ENCODE measurements at places on chromosomes 4 and X. TPM values are rescaled to one million over a fixed set of nuclear protein-coding genes. Genes with fewer than 3 reads are reported as not detected.
A peak's percentile ranks its signal among the peaks of the same experiment; 100 is the strongest.

DNA sequence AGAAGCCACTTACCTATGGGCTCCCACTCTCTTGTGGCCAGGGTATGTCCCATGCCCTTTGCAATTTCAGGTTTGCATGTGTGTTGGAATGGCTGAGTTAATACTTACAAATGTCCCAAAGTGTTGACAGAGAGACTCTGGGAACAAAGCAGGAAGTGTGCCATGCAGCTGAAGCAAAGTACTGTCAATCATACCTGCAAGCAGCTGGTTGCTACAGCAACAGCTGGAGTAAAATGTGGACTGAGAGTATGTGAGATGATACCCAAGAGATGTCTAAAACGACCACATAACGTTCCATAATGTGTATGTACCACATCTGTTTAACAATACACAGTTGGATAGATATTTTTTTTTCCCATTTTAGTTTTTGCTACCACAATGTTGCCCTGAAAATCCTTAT lies 82.8 kb upstream of the CAMK2D start:
- H3K27me3 ChIP-seq: no peaks in the 10 kb centered on the region
- no peak for DNase-seq
- H3K4me3 ChIP-seq: no peak overlapping the region
- no peak overlapping the region for H3K27ac ChIP-seq
- peaks cover 3% of the 10 kb centered on the region for H3K4me1 ChIP-seq

Gene DLG3
- total RNA-seq: 6.7 TPM

GRCh38 chr4:102563000-102563399 lies 61.8 kb downstream of the NFKB1 start:
- no peak overlapping the region for H3K4me3 ChIP-seq
- peaks cover 55% of the 10 kb centered on the region for H3K4me1 ChIP-seq

DNA sequence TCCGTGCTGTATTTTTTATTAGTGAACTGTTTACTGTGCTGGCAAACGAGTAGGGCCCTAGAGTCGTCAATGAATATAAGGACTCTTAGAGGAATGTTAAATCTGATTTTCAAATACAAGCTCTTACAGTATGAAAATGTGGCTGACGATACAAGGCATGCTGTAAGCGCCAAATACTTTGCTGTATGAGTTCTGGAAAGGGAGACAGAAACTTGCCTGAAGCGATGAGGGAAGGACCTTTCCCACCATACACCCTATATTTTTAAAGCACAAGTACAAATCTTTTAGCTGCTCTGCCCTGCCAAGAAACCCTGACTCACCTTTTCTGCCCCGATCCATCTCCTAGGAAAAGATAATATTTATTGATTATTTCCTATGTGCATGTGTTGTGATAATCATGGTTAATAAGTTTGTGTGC lies 15.7 kb upstream of the RUFY3 start:
- H3K36me3 ChIP-seq: no peaks in the 10 kb centered on the region
- peak overlapping the region; percentile 93 for H3K4me3 ChIP-seq
- no peaks in the 10 kb centered on the region for H3K27me3 ChIP-seq
- DNase-seq: no peak
- peak overlapping the region; percentile 91 for H3K27ac ChIP-seq

DNA sequence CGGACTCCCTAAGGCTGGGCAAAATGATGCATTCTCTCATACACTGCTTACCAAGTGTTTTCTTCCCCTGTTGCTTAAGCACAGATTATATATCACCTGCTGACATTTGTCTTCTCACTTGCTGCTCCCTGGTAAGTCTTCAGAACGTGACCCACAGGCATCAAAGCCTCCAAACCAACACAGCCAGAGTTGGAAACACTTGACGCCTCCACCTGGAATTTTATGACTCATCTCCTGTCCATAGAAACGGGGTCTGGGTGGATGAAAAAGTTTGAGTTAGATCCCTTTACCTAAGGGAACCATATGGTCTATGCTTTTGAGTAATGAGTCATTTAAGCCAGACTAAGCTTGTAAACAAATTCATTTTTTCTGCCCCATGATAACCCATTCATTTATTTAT lies 251.6 kb downstream of the USP46 start:
- H3K36me3 ChIP-seq: no peaks in the 10 kb centered on the region
- H3K27ac ChIP-seq: no peak overlapping the region

DNA sequence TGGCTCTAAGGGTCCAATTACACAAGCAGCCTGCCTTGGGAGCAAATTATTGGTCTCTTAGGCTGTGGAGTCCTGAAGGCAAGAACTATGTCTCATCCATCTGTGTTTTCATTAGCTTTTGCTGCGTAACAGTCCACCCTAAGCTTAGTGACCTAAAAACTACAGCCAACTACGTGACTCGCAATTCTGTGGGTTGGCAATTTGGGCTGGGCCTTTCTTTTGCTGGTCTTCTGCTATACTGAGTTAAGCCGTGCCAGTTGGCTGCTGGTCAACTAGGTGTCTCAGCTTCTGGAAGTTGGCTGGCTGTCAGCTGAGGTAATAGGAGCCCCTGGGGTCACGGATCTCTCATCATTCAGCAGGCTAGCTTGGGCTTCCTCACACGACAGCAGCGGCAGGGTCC lies 205.6 kb upstream of the S100G start:
- H3K27ac ChIP-seq: no peak overlapping the region
- H3K4me1 ChIP-seq: peaks cover 15% of the 10 kb centered on the region
- H3K4me3 ChIP-seq: no peak overlapping the region

Gene TASL
- 1.7 TPM for total RNA-seq

DNA sequence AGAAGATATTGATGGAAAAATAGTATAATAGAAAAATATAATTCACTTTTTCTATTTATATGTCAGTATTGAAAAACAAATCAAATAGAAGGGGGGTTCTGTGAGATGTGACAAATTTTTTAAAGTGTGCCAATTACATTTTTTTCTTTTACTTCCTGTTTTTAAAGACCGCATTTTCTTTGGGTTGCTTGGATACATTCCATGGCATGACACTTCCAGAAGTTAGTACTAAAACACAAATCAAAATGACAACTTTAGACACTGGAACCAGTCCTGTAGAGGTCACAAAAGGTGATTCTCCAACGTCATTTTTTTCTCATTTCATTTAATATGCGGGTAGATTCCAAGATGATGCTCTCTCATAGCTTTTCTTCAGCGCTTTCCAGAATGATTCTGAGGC lies 116.2 kb upstream of the GNPDA2 start:
- no peak overlapping the region for H3K27ac ChIP-seq
- H3K4me1 ChIP-seq: no peaks in the 10 kb centered on the region
- no peaks in the 10 kb centered on the region for H3K36me3 ChIP-seq
- H3K27me3 ChIP-seq: no peaks in the 10 kb centered on the region
- H3K4me3 ChIP-seq: no peak overlapping the region
- DNase-seq: no peak

- DNase-seq: no peak
- no peaks in the 10 kb centered on the region for H3K27me3 ChIP-seq
- no peak overlapping the region for H3K27ac ChIP-seq
- H3K4me1 ChIP-seq: peaks cover 2% of the 10 kb centered on the region
- H3K36me3 ChIP-seq: no peaks in the 10 kb centered on the region
These were observed 8.0 kb upstream of the CDKN2AIP start for GRCh38 chr4:183436417-183436816.

DNA sequence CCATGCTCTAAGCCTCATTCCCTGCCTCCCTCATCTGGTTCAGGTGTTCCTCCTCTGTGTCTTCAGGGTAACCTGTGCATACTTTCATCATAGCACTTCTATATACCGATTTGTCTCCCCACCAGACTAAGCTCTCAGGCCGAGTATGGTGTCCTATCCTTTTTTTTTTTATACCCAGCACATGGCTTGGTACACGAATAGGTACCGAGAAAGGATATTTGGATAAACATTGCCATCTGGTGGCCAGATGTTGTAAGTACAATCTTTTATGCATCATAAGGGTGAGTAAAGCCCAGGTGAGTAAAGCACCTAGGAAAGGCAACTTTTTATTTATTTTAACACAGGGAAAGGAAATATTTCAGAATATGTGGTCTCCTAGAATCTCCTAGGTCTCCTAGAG lies 68.4 kb downstream of the MID2 start:
- H3K4me1 ChIP-seq: no peaks in the 10 kb centered on the region
- H3K27me3 ChIP-seq: no peaks in the 10 kb centered on the region
- no peak overlapping the region for H3K27ac ChIP-seq
- DNase-seq: peak; percentile 5

Gene ZNF185
- total RNA-seq: 2.7 TPM

- DNase-seq: no peak
- H3K4me3 ChIP-seq: no peak overlapping the region
- no peak overlapping the region for H3K27ac ChIP-seq
- H3K27me3 ChIP-seq: no peaks in the 10 kb centered on the region
- H3K4me1 ChIP-seq: peaks cover 11% of the 10 kb centered on the region
- no peaks in the 10 kb centered on the region for H3K36me3 ChIP-seq
These were observed 23.8 kb upstream of the RAPGEF2 start for GRCh38 chr4:159079074-159079473.

DNA sequence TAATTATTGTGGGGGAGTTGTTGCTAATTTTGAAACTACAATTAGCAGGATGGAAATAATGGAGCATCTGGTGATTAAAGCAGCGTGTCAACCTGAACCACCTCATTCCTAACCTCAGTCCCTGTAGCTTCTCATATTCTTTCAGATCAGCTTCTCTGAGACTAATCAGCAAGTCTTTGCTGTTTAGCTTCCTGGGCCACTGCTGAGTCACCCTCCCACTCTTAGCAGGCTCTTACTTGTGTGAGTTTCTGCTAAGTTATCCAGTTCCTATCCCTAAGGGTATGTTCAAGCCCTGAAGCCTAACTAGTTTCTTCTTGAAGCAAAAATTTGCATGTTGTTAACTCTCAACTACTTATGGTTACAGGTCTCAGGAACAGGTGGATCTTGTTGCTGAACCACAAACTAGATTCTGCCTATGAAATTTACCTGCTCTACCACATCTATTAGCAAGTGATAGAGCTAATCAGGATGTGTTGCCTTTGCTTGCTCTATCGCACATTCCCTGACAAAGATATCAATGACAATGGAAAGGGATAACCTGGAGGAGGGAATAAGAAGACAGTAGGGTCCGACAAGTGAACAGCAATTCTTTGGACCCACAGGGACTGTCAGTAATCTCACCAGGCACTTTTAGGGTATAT lies 134.2 kb downstream of the EIF4E start:
- DNase-seq: no peak
- no peak overlapping the region for H3K27ac ChIP-seq
- no peaks in the 10 kb centered on the region for H3K4me1 ChIP-seq
- no peak overlapping the region for H3K4me3 ChIP-seq
- no peaks in the 10 kb centered on the region for H3K36me3 ChIP-seq

Gene POF1B
- total RNA-seq: not detected

Gene TXK
- total RNA-seq: 135 TPM

GRCh38 chrX:68203646-68204045 lies 229.6 kb downstream of the OPHN1 start:
- H3K36me3 ChIP-seq: no peaks in the 10 kb centered on the region
- H3K4me3 ChIP-seq: no peak overlapping the region
- DNase-seq: no peak
- H3K4me1 ChIP-seq: no peaks in the 10 kb centered on the region

DNA sequence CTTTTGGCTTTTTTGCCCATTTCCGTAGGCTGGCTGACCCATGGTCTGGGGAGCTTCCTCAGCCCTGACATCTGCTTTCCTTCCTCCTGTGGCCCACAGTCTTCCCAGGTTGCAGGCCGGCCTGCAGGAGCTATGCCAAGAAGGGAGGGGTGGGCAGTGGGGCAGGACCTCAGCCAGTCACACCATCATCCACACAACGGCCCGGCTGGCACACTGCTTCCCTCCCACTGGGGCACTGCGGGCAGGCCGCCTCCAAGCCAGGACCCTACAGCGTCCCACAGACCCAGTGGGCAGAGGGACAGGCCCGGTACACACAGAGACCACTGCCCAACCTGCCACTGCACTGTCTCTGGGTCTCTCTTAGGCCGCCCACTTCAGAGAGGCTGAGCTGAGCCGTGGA lies 38.0 kb downstream of the CTBP1 start:
- peaks cover 13% of the 10 kb centered on the region for H3K4me1 ChIP-seq
- H3K27ac ChIP-seq: no peak overlapping the region
- H3K36me3 ChIP-seq: no peaks in the 10 kb centered on the region
- DNase-seq: no peak

GRCh38 chrX:147832707-147833348 lies 78.9 kb upstream of the FMR1 start:
- no peaks in the 10 kb centered on the region for H3K4me1 ChIP-seq
- no peak overlapping the region for H3K27ac ChIP-seq
- H3K4me3 ChIP-seq: no peak overlapping the region
- H3K27me3 ChIP-seq: peaks cover 6% of the 10 kb centered on the region
- H3K36me3 ChIP-seq: peaks cover 7% of the 10 kb centered on the region
- no peak for DNase-seq

GRCh38 chr4:7043284-7044136 lies at the start of gene TADA2B:
Gene TADA2B (plus strand): TSS chr4:7043372. CDS start chr4:7043580, 208 bp downstream.
- H3K27me3 ChIP-seq: no peaks in the 10 kb centered on the region
- peaks cover 35% of the 10 kb centered on the region for H3K4me1 ChIP-seq
- peak; percentile 56 for DNase-seq
- peaks cover 8% of the 10 kb centered on the region for H3K36me3 ChIP-seq
- peak within 1 kb of the TSS; percentile 91 for H3K4me3 ChIP-seq

- no peak overlapping the region for H3K27ac ChIP-seq
- H3K4me3 ChIP-seq: no peak overlapping the region
- peaks cover 10% of the 10 kb centered on the region for H3K36me3 ChIP-seq
- no peak for DNase-seq
These were observed 208.9 kb downstream of the CLCN4 start for GRCh38 chrX:10365532-10366265.

DNA sequence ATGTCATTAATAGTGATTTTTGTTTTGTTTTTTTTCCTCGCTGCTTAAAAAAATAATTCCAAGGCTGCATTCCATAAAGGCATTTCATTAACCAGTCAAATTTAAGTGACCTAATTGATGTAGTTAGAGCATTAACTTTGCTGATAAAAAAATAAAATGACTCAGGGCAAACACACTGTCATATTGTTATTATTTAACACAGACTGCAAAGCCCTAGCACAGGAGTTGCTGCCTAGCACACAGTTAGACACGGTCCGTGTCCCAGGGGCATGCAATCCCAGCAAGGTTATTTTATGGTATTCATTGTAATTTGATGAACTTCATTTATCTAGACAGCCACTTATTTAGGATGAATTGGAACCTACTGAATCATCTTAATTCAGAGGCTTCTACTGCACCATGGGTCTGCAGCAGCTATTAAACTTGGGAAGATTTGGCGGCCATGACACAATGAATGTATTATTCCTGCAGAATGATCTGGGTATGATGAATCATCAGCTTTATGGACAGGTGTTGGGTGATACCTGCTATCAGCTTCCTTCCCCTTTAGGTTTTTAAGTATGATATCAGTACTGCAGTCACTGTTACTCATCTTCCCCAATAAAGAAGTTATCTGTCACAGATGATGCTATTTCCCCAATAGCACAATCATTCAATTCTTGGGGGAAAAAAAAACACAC lies 182.7 kb downstream of the PPARGC1A start:
- no peaks in the 10 kb centered on the region for H3K27me3 ChIP-seq
- H3K36me3 ChIP-seq: no peaks in the 10 kb centered on the region
- no peak for DNase-seq
- H3K27ac ChIP-seq: no peak overlapping the region
- H3K4me3 ChIP-seq: no peak overlapping the region
- H3K4me1 ChIP-seq: no peaks in the 10 kb centered on the region

- no peak for DNase-seq
- H3K4me3 ChIP-seq: no peak overlapping the region
- H3K27ac ChIP-seq: no peak overlapping the region
- H3K4me1 ChIP-seq: peaks cover 13% of the 10 kb centered on the region
- H3K27me3 ChIP-seq: no peaks in the 10 kb centered on the region
- peaks cover 13% of the 10 kb centered on the region for H3K36me3 ChIP-seq
These were observed 27.5 kb downstream of the TMEM156 start for GRCh38 chr4:39004758-39005157.
